ENCODE measurements at places on chromosomes 6 and 20.

GRCh38 chr6:136945072-136945471, 23.0 kb downstream of the SLC35D3 start:
- no peak for DNase-seq

DNA sequence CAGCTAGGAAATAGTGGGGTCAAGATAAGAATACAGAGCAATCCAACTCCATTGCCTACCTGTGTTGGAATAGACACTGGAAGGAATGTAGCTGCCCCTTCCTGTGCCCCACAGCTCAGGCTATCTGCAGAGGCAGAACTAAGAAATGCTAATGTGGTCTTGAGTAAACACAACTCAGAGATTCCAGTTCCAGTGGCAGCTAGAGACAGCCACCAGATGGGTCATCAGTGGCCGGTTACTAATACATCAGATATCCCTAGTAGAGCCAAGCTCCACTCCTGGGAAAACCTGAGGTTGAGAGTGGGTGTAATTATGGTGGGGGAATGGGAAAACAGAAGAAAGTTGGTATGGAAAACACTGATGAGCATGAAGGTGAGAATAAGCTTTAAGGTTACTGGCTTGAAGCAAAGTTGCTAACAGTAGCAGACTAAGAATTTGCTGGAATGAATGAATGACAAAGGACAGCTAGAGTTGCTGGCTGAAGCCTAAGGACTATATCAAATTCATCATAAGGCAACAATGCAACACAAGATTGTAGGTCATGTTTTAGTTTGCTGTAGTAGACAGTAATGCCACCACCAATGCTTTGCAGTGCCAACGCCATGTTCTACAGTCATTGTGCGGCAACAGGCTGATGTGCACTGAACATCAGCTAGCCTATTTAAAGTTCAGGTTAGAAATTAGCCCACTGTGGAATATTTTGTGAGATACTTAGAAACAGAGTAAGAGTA, 28.3 kb upstream of the FAM83C start:
- DNase-seq, result no peak

- DNase-seq, result no peak
These were observed 130.4 kb downstream of the MOXD1 start for GRCh38 chr6:132270726-132271402.

- peak; percentile 22 for DNase-seq
These were observed 20.0 kb upstream of the NFATC2 start for GRCh38 chr20:51562332-51563173.

GRCh38 chr20:13340088-13340487, 119.0 kb downstream of the ISM1 start:
- DNase-seq, result no peak

DNA sequence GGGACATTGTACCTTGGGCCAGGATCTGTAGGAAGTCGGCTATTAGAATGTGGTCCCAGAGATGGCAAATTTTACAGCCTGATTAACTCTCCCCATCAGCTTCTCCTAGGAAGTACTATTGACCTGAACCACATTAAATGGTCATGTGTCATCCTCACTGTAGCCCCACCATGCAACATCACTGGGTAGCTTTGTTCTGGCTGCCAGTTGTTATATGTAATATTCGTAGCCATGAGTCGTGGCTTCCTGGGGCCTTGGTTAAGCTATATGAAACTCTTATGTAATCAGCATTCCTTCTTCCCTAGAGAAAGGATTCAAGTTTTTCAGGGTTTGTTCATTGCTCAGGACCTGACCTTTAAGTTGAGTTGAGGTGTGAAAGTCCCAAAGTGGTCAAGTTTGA, 125.7 kb downstream of the ANKS1A start:
- no peak for DNase-seq

- DNase-seq, result no peak
These were observed 25.5 kb upstream of the ASXL1 start for GRCh38 chr20:32332614-32333013.

DNA sequence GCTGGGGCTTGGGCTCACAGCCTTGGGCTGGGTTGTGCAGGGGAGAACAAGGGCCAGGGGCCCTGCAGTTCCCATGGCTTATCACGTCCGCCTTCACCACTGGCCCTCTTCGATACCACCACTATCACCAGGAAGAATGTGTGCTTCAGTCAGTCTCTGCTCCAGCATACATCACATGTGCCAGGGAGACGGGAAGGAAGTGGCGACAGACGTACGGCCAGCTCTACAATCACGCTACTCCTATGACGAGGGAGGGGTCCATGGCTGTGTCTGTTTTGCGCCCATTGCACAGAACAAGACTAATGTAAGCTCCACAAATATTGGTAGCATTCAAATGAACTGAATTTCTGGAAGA, 72.1 kb downstream of the TRAM2 start:
- no peak for DNase-seq

GRCh38 chr6:133918208-133918930, 29.5 kb downstream of the TCF21 start:
- no peak for DNase-seq

- no peak for DNase-seq
These were observed 437.6 kb downstream of the MAFB start for GRCh38 chr20:40251284-40251932.

DNA sequence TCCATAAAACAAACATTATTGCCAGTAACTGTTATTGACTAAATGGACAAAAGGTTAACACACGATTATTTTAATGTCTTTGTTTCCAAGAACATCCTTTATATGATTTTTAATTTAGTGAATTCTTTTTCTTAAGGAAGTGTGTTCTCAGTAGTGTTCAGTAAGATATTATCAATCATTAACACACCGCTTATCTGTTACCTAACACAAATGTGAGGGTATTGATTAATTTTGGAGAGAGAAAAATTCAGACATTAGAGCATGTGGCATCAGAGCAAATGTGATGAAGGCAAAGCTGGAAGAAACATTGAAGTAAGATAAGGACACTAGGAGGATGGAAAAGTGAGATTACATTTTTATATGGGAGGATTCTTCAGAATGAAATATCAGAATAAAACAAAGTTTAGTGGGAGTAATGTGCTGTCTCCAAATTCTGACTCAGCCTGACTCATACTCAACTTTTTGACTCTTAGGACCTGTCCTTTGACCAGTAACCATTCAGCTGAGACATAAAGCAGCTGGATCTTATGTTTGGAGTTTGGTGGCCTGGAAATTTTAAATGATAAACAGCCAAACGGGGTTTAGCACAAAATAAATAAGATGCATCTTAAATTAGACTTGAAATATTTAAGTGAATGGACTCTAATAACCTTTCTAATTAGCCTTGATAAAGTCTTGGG, 348.6 kb downstream of the CD109 start:
- DNase-seq, result no peak

DNA sequence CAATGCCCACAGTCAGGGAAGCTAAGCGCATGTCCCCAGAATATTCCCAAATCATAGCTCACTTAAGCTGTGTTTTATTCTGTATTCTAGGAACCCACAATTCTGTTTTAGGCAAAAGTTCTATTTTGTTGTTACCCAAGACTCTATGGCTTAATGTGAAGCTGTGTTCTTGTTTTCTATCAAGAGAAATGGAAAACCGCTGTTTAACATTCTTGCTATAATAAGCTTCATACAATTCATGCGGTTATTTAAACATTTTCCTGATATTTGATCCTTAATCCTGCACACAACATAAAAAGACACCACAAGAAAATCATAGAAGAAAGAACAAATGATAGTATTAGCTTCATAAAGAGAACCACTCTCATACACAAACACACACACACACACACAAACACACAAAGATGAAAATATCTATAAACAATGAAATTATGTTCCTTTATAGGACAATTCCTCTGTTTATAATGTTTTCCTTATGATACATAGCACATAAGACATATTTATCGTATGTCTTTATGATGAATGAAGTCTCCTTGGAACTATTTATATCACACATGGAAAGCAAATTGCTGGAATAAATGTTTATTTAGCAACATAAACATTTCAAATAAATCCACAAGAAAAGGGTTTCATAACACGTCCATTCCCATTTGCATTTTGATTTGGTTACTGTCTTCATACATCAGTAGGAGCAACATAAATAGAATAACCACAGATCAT, 16.4 kb upstream of the COL21A1 start:
- DNase-seq, result no peak

GRCh38 chr20:2871661-2872458, 1.4 kb upstream of the PTPRA start:
- no peak for DNase-seq

DNA sequence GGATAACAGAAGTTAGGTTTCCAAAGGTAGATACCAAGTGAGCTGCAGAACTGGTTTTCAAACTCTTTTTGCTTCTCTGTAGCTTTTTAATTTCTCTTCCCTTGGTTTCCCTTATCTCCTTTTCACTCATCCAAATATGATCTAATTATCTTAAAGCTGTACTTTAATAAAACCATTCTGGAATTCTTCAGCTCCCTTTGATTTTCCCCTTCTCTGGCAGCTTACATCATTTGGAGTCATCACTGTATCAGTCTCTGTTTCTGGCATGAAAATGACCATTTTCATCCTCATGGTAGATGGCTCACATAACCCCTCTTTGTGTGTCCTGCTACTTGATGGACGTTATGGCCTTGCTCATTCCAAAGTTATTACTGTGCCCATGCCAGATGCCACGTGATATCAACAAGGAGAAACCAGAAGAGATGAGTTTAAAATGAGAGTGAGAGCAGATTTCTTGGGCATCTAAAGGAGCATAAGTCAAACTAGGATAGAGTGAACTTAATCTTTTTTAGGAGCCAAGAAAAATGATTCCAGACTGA, 620.2 kb downstream of the QKI start:
- DNase-seq, result no peak

GRCh38 chr6:36590237-36590636, 3.9 kb upstream of the SRSF3 start:
- DNase-seq, result no peak

DNA sequence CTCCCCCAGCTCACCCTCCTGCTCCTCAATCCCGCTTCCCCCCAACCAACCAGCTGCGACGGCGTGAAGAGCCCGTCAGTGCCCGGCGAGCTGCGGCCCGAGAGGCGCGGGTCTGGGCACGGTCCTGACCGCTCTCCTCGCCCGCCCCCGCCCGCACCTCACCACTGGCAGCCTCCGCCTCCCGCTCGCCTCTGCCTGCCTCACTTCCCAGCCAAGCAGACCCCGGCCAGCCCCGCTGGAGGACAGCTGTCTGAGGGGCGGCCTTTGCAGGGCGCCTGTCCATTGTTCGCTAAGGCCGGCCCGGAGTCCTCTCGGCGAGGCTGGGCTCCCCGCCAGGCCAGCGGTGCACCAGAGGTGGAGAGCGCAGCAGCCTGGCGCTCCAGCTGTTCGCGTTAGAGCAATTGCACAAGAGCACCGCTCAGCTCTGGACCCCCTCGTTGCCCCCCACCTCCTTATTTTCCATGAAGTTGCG, 1.3 kb downstream of the SOBP start:
- peak; percentile 33 for DNase-seq

- no peak for DNase-seq
These were observed 34.0 kb downstream of the NQO2 start for GRCh38 chr6:3033652-3034051.

DNA sequence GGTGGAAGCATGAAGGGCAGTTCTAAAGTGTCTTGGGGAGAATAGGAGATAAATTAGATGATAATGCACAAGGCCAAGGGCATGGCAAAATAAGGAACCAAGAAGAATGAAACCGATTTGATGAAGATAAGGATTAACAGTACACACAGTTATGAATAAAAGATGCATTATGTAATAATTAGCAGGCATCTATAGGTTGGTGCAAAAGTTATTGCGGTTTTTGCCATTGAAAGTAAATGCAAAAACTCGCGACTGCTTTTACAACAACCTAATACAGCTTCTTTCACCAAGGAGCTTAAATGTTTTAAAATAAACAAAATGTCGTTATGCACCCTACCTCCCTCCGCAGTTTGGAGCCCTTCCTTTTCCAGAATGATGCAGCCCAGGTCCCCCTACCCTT, 29.0 kb downstream of the MAS1 start:
- no peak for DNase-seq

DNA sequence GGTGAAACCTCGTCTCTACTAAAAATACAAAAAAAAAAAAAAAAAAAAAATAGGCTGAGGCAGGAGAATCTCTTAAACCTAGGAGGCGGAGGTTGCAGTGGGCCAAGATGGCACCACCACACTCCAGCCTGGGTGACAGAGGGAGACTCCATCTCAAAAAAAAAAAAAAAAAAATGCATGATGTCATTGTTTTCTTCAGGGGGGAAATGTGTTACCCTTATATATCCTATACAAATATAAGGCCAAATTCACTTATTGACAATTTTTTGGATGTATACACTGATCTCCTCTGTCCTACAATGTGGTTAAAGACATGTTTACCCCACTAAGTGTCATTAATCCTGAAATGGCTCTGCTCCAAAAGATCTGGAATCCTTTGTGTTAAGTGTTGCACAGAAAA, 73.1 kb downstream of the TPBG start:
- no peak for DNase-seq

DNA sequence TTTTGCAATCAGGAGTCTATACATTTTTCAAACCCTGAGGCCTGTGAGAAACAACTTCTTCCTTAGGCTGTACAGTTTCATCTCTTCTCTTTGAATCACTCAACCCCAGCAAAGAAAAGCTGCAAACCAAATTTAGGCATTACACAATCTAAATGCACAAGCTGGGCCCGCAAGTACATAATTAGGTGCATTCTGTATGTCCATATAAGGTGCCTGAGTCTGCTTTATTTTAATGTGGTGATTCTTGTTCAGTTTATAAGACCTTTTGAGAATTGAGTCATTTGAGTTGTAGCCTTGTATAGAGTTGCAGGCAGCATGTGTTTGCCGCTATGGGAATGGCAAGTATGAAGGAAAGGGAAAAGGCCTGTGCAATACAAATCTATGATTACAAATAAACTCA, 709.6 kb upstream of the MARCKS start:
- DNase-seq, result no peak

- no peak for DNase-seq
These were observed 184.3 kb downstream of the EDN1 start for GRCh38 chr6:12474167-12475140.

DNA sequence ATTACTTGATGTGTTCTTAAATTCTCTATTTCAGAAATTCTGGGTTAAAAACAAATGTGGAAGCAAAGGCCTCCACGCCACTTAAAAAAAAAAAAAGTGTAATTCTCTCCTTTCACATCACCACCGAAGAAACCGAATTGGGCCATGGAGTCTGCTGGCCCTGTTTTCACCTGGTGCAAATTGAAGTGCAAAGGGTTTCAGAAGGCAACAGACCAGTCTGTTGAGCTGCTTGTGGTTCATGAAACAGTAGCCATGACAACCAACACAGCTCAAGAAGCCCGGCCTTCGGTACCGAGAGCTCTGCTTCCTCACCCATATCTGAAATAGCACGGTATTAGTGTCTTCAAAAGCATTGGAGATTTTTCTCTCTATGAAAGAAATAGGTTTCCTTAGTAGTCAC, 63.1 kb downstream of the GMPR start:
- DNase-seq, result no peak

- no peak for DNase-seq
These were observed 506.7 kb upstream of the MARCKS start for GRCh38 chr6:113350461-113350860.

DNA sequence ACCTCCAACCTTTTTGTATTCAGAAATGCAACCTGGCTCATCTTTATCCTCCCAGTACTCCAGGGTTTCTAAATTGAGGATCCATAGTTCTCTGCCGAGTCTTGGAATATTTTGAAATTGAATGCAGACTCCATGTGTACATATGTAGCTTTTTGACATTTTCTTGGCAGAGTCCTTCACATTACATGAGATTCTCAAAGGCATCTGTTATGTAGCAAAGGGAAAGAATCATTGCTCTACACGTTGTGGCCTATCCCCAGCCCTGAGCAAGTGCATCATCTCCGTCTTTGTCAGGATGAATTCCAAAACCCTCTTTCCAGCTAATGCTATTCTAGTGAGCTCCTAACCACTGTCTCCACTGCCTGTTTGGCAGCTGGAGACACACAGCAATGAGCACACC, 742.9 kb downstream of the DHX35 start:
- DNase-seq, result no peak

- DNase-seq, result no peak
These were observed 53.0 kb upstream of the AIG1 start for GRCh38 chr6:143007646-143008045.
